SJSA1 (cell line): ENCODE measurements at places on chromosomes 5 and 9.

DNA sequence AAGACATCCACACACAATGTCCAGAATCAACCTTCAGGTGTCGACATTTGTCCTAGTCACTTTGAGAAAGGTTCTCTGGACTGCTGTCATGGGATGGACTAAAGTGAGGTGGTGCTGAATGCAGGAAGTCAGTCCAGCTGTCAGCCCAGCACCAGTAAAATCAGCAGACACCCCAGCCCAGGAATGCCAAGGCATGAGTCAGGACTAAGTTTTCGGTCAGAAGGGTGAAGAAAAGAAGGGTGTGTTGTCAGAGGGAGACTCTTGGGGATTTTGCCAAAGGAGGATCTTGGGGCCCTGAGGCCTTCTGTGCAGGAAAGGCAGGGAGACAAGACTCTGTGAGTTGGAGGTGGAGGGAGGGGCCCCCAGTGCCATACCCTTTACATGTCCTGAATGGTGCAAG, 69.0 kb upstream of the XPA start:
- DNase-seq, result no peak

DNA sequence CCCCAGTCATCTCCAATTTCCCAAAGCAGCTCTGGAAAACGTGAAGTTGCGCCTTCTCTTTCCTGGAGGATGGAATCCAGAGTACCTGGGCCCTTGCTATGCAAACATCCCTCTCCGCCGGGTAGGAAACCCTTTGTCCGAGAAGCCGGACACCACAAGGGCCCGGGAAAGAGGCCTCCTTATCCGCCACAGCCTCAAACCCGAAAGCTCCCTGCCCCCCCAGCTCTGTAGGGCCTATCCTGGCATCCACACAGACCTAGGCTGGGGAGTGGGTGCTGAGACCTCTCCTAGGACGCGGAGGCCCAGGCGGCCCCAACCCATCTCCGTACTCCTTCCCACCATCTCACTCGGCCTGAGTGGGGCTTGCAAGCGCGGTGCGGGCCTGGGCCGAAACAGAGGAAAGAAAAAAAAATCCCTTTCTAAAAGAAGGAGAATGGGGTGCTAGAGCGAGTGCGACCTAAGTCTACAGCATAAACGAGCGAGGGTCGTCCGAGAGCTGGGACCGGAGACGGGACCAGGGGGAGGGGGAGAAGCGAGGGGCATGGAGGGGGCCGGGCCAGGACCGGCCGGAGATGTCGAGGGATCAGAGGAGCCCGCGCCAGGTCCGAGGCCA, 624 bp downstream of the FBXW11 start:
- DNase-seq, result peak; percentile 64

DNA sequence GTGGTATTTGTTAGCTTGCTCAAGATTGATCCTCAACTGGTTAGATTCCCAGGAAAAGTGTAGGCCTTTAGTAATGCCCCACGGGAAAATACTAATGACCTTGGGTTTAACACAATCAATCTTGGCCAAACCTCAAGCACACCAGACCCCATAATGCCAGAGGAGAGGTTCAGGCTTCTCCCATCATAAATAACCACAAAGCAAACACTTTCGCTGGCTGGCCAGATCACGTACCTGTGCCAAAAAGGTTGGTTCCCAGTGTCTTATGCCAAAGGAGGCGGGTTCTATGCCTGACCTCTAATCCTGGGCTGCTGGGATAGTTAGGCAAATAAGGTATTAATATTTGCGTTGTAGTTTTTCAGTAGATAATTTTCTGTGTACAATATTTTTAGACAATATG, 379.2 kb upstream of the CDH18 start:
- no peak for DNase-seq

- peak; percentile 78 for DNase-seq
Measured at GRCh38 chr9:106753155-106753671, 109.8 kb upstream of the ZNF462 start.

- no peak for DNase-seq
Measured at GRCh38 chr5:67188274-67189078, 8.1 kb downstream of the CD180 start.

DNA sequence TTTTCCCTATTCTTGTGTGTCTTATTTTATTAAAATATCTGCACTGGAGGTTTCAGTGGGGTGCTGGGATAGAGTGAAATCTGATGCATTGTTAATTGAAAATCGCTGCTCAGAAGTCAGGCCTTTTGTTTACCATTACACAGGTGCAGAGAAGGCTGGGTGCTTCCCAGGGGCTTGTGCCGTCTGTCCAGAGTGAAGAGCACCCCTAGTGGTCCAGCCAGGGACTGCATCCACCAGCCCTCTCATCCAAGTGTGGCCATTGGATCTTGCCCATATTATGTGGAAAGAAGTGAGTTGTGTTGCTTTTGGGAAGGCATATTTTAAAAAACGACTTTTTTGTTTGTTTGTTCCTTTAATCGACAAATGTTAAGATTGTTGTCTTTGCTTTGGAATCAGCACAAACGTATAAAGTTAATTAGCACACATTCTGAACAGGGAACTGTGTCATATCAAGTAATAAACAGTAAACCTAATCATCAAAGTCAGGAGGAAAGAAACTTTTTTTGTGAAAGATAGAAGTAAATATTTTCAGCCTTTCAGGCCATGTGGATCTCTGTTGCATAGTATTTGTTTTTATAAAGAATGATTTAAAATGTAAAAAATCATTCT, 315.6 kb downstream of the MTRR start:
- DNase-seq, result peak; percentile 36
